Ovary (tissue), 10 donors: ENCODE measurements at places on chromosomes 3 and 15. TPM values are rescaled to one million over a fixed set of nuclear protein-coding genes. Genes with fewer than 3 reads are reported as not detected.

The TAGLN3 gene
- 0.19 TPM for polyA plus RNA-seq

The AADACL2 gene
- 0.30 TPM for polyA plus RNA-seq

The MKRN2OS gene
- not detected for polyA plus RNA-seq

The DNAH1 gene
- polyA plus RNA-seq: 3.9 TPM

The ZDHHC23 gene
- 0.80 TPM for polyA plus RNA-seq

The LIPH gene
- polyA plus RNA-seq: 0.98 TPM

The FBXL2 gene
- polyA plus RNA-seq: 4.6 TPM

The IGSF11 gene
- 8.9 TPM for polyA plus RNA-seq

The EPHA6 gene
- 2.5 TPM for polyA plus RNA-seq

The ZNF860 gene
- polyA plus RNA-seq: 1.1 TPM

The CCR8 gene
- polyA plus RNA-seq: not detected

The HYAL3 gene
- 1.9 TPM for polyA plus RNA-seq

The TBC1D5 gene
- 71.8 TPM for polyA plus RNA-seq

The GP9 gene
- not detected for polyA plus RNA-seq

The LRRK1 gene
- polyA plus RNA-seq: 8.4 TPM

The SH3GL3 gene
- 0.41 TPM for polyA plus RNA-seq

The NR1I2 gene
- 0.21 TPM for polyA plus RNA-seq

The FOXL2NB gene
- 39.3 TPM for polyA plus RNA-seq

The COL6A5 gene
- polyA plus RNA-seq: 0.05 TPM

The GPR62 gene
- 0.22 TPM for polyA plus RNA-seq

The PARP15 gene
- polyA plus RNA-seq: 0.24 TPM

The CCK gene
- polyA plus RNA-seq: not detected

The VPS18 gene
- 8.2 TPM for polyA plus RNA-seq

The SKOR1 gene
- 0.67 TPM for polyA plus RNA-seq
